ENCODE measurements at places on chromosomes 12 and 14.

- DNase-seq, result no peak
These were observed 30.1 kb downstream of the TCHP start for GRCh38 chr12:109930028-109930800.

- no peak for DNase-seq
These were observed 196.9 kb downstream of the BCL11B start for GRCh38 chr14:99075061-99075460.

DNA sequence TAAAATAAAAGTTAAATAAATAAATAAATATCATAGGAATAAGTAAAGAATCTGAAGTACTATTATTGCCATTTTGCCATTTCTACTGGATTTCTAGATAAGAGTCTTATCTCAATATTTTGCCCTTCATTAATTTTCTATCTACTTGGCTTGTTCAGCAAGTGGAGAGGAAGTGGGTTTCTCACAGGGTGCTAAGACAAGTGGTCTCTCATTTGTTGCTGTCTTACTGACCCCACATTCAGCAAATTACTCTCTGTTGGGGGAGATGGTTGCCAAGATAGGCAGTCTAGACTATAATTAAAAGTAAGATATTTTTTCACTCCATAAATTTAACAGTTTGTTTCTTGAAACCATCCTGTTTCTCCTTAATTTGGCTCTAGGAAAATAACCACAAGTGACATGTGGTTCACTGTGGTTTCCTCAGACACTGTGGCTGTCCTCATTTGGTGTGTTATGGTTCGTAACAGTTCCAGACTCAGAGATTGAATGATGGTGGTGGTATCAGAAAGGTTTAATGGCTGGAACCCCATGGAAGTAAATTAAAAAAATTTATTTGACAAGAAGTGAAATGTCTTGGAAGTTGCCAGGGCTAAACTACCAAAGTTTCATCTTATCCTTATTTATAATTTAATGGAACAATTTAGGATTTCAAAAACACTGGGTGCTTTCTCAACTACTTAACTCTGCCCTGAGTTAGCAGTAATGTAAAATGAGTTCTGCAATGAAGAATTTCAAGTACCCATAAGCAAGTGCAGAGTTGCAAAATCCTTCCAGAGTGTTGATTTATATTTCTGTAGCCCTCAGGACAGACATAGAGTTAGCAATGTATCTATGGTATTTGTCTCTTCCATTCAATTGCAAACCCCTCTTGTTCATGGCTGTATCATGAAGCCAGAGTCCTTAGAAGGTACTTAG, 214.8 kb downstream of the MSRB3 start:
- DNase-seq, result peak; percentile 30

GRCh38 chr12:105025890-105026289, 39.8 kb downstream of the NOPCHAP1 start:
- no peak for DNase-seq

- no peak for DNase-seq
These were observed 103.7 kb downstream of the TBX3 start for GRCh38 chr12:114580306-114580705.

DNA sequence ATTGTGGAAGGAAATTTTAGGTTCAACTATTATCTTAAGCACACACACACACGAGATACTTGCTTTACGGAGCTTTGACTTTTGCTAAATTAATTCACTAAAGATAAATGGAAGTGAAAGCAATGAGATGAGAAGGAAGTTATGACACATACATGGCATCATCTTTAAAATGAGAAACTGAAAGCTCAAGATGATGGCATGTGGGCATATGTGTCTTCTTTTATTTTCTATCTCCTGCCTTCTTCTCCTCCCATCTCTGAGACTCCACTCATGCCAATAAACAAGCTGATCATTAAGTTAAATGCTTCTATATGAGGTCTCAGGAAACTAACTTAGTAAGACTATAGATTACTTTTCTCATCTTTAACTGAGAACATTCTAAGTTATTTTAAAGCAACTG, 216.7 kb downstream of the MED13L start:
- DNase-seq, result no peak

DNA sequence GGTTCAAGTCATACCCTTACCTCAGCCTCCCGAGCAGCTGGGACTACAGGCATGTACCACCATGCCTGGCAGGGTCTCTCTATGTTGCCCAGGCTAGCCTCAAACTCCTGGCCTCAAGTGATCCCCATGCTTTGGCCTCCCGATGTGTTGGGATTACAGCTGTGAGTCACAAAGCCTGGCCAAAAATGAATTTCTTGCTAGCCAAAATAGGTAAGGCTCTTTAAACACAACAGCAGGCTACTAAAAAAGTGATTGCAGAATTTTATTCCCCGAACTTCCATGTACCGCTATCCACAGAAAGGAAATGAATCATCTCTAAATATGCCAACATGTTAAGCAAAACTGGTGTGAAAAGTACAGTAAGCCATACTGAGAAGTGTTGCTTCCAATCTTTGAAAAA, 50.6 kb downstream of the WDHD1 start:
- peak; percentile 24 for DNase-seq

GRCh38 chr12:111171345-111171744, 197.6 kb downstream of the PHETA1 start:
- no peak for DNase-seq

DNA sequence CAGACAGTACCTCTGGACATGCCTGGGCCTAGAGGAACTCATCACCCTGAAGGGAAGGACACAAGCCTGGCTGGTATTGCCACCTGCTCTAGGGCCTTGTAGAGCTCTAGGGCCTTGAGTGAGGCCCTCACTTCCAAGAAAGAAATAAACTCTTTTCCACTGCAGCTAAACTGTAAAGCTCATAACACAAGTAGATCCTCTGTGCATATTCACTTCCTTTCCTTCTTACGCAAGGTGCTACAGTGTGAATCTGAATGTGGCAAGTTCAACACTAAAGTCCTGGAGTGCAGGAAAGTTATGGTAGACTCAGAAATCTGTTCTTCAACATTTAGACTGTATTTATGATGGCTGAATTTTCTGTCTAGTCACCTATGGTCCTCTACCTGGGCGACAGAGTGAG, 14.5 kb downstream of the RNASE3 start:
- DNase-seq, result no peak

- peak; percentile 13 for DNase-seq
These were observed 3.4 kb downstream of the PNP start for GRCh38 chr14:20472536-20473169.

DNA sequence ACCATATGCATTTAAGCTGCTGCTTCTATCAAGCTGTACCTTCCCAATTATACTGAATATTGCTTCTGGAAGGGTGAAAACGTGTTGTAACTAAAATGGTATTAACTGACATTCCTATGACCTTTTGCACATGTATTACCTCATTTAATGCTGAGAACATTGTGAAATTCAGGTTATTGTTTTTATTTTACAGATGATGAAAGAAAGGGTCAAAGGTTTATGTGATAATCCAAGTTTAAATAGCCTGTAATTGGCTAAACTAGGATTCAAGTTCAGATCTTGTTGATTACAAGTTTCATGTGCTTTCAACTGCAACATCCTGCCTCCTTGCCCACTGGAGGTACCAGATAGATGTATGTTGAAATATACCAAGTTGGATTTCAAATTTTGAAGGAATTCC, 433.3 kb upstream of the PRICKLE1 start:
- DNase-seq, result no peak

DNA sequence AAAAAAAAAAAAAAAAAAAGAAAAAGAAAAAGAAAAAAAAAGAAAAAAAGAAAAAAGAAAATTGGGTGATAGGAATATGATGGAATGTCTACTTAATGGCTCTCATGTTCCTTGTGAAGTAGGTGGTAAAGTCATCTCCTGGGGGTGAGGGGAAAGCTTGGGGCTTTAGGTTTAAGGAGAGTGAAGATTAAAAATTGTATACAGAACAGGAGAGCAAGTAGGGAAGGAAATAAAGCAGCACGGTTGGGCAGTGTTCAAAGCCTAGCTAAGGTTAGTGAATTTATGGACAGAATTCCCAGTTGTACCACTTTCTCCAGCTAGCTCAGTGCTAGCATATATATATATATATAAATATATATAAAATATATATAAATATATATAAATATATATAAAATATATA, 40.0 kb upstream of the SLC2A13 start:
- DNase-seq, result no peak

DNA sequence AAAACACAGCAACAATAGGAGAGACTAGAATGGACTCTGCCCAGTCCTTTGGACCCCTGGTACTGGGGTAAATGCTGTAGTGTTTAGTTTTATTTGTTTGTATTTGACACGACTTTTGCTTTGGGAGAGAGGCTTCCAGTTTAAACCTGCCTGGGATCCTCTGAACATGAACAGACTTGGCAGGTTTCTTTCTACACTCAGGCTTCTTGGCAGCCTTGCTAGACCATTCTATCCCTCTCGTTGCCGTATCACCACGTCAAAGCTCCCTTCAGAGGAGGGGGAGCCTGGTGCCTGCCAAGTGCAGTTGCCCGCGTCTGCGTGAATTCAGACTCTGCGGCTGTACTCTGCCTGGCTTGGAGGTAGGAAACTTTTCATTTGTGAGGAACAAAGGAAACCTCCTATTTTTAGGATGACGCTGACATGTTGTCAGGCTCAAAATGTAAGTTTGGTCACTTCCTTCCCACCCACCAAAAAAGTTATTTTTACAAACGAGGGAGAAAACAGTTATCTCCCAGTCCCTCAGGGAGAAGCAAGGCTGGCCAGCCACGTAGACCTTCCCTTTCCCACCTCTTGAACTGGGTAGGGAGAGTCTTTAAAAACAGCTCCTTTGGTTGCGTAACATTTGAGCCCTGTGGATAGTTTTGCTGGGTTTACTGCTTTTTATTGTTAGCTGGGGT, 25.9 kb downstream of the CD9 start:
- DNase-seq, result peak; percentile 72

GRCh38 chr12:89501793-89502192, 22.8 kb downstream of the GALNT4 start:
- no peak for DNase-seq

DNA sequence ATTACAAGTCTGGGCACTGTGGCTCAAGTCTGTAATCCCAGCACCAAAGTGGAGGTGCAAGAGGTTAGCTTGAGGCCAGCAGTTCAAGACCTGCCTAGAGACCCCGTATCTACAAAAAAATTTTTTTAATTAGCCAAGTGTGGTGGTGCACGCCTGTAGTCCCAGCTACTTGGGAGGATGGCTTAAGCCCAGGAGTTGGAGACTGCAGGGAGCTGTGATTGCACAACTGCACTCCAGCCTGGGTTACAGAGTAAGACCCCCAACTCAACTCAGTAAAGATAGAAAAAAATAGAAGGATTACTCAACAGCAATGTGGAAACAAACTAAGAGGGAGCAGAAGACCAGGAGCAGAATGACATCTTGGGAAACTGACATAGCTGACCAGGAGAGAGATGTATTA, 13.3 kb downstream of the SBNO1 start:
- DNase-seq, result no peak

GRCh38 chr12:46177837-46178608, 90.8 kb downstream of the SLC38A1 start:
- DNase-seq, result no peak

DNA sequence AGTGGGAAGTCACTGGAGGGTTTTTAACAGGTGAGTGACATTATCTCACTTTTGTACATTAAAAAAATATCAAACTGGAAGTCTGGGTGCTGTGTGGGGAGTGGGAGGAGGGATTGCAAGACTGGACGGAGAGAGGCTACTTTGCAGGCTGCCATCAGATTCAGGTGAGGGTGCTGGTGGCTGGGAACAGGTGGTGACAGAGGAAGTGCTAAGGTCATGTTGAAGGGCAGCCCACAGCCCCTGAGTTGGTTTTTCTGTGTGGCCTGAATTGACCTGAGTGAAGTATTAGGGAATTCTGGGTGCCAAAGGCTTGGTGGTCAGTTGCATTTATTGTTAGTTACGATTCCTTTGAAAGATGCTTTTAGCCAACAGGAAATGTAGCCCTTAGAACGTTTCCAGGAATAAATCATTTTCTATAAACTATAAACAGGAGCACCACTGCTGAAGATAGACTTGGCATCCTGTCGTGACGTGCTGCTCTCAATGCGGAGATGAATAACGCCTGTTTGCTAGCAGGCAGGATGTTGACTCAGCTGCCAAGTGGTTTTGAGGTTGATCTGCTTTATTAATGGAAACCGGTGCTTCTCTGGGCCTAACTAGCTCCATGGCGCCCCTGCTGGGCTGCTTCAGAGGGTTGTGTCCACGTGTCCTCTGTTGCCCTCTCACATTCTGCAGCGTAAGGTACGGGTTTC, 707.5 kb upstream of the TMEM132C start:
- DNase-seq, result peak; percentile 69

- DNase-seq, result no peak
These were observed 298.1 kb upstream of the PRICKLE1 start for GRCh38 chr12:42887657-42888056.

GRCh38 chr12:48788854-48789775, at the start of gene ADCY6:
Gene ADCY6 (minus strand): TSS chr12:48789089. CDS start chr12:48783434, 5,655 bp downstream.
- peak; percentile 62 for DNase-seq

- peak; percentile 3 for DNase-seq
These were observed 445.4 kb upstream of the OR4E1 start for GRCh38 chr14:22118899-22119477.

- no peak for DNase-seq
These were observed 8.2 kb upstream of the ATG101 start for GRCh38 chr12:52061470-52062166.

DNA sequence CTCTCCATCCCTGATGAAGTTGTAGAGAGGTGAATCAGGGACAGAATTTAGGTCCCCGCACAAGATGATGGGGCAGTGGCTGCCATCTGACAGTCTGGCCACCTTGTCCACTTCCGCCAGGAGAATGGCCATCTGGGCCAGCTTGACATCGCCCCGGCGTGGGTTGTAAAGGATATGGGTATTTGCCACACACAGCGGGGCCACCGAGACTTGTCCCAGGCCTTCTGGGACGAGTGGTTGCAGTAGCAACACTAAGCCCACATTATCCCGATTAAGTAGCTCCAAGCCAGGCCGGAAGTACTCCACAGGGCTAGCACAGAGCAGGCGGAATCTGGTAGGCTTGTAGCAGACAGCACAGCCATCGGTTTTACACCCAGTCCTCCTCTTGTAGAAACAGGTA, 6.2 kb downstream of the ANGEL1 start:
- no peak for DNase-seq

GRCh38 chr12:48459259-48459658, 13.1 kb upstream of the ANP32D start:
- DNase-seq, result no peak

GRCh38 chr12:43291516-43291915, 260.5 kb downstream of the ADAMTS20 start:
- DNase-seq, result no peak

- no peak for DNase-seq
These were observed 35.6 kb upstream of the ANKS1B start for GRCh38 chr12:100020370-100020769.

DNA sequence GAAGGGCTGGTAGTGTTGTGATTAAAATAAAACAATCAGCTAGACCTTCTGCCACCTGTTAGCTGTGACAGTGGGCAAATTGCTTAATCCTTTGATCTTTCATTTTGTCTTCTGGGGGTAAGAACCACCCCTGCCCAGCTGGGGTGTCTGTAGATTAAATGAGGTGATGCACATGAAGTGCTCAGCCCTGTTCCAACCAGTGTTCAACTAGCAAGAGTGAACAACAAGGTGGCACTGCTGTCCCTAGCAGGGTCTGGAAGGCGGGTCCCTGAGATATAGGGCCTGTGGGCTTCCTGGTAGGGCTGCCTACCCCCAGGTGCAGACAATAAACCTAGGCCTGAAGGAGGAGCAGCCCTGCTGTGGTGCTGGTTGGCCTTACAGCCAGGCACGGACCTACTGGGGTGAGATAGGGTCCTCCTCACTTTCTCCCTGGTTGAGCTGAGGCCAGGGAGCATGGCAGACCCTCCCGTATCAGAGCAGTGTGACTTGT, 60.6 kb downstream of the ARL6IP4 start:
- DNase-seq, result no peak
